Ammon's horn (tissue), 1 donor: ENCODE measurements at places on chromosomes 5 and 9.
A peak's percentile ranks its signal among the peaks of the same experiment; 100 is the strongest.

DNA sequence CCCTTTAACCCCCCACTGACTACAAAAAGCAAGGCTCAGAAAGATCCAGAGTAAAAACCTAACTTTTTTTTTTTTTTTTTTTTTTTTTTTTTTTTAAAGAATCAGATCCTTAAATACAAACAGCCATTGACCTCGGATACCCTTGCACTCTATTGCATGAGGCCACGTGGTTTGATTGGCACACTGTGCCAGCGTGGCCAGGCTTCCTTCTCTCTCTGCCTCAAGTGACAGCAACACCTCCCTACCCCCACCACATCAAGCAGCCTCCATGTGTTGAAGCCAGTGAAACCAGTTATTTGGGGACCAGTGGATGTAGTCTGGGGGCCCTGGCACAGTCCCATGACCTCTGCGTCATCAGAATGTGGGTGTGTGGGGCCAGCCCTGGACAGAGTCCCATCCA lies 71.4 kb downstream of the OTULIN start:
- DNase-seq: peak; percentile 47

- no peak for DNase-seq
Measured at GRCh38 chr5:54669285-54669684, 151.7 kb downstream of the SNX18 start.

- DNase-seq: no peak
Measured at GRCh38 chr5:66012271-66012670, 85.9 kb downstream of the ERBIN start.

GRCh38 chr5:179409806-179410205 lies 64.5 kb upstream of the ADAMTS2 start:
- no peak for DNase-seq

DNA sequence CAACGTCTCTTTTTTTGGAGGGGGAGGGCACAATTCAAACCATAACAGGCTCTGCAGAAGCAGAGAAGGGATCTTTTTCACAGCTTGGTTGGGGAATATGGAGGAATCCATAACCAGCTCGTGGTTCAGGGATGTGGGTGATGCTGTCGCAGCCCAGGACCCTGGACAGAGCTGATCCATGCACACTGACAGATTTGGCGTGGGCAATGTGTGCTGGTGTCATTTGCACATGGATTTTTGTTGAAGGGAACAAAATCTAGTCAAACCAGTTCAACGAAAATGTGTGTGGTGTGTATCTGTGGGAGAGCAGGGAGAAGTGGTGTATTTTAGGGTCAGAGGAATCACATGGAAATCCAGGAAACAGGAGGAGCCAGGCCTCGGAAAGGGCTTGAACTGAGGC lies 4.2 kb downstream of the DOCK2 start:
- DNase-seq: no peak

- DNase-seq: no peak
Measured at GRCh38 chr9:122551371-122551770, 1.5 kb upstream of the OR1N2 start.

- DNase-seq: no peak
Measured at GRCh38 chr5:168135897-168136296, 155.5 kb upstream of the WWC1 start.
